AG04449 (cell line): ENCODE measurements at places on chromosomes 11 and 22.

DNA sequence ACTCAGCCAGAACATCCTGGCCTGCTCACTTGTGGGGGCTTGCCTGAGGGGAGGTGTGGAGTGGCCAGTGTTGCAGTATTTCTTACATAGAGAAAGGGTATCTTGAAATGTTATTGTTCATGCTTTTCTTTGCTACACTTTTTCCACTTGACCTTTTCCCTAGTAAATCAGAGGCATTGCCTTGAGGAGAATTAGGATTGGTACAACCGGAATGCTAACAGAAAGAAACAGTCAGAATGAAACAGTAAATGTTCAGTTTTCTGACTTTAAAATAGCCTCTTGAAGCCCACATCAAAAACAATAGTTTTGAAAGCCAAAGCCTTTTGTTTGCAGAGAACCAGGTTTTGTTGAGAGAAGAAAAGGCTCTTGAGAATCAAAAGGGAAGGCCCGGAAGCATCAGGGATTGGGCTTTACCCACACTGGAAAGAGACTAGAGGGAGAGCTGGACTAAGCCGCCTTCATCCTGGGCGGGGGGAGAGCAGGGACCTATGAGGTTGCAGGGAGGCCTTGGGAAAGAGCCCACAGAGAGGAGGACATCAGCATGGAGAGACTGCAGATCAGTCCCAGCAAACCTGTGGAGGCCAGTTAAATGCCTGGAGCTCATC is 12.4 kb downstream of the ADM start:
- no peak for DNase-seq

GRCh38 chr11:130478881-130479280 is 30.4 kb downstream of the ADAMTS15 start:
- DNase-seq = no peak

DNA sequence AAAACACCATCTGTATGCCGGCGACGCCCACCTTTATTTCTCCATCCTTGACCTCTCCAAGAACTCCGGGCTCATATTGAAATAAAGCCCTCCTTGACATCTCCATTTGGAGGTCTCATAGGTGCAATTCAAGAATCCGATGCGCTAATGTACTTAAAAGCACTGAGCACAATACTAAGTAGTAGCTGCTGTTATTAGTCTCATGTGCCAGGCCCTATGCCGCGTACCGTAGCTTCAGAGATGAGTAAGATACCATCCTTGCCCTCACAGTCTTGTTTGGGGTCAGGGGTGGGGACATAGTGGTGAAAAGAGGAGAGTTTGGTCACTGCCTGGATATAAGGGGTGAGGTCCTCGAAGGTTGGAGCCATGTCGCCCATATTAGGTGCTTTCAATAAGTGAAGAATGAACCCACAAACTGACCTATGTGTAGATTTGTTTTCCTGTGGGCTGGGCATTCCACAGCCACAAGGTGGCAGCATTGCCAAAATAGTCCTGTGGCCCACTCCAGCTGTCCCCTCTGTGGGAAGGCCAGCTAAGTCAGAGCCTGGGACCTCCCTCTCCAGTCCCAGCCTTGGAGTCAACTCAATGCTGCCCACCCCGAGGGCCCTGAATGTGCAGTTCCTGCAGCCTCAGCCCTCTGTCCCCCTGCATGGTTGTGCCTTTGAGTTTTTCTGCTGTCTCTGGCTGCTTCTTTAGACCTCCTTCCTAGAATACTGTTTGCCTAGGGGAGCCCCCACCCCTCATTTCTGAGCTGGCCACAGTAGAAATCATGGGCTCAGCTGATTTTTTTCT is 6.5 kb downstream of the DCPS start:
- no peak for DNase-seq

DNA sequence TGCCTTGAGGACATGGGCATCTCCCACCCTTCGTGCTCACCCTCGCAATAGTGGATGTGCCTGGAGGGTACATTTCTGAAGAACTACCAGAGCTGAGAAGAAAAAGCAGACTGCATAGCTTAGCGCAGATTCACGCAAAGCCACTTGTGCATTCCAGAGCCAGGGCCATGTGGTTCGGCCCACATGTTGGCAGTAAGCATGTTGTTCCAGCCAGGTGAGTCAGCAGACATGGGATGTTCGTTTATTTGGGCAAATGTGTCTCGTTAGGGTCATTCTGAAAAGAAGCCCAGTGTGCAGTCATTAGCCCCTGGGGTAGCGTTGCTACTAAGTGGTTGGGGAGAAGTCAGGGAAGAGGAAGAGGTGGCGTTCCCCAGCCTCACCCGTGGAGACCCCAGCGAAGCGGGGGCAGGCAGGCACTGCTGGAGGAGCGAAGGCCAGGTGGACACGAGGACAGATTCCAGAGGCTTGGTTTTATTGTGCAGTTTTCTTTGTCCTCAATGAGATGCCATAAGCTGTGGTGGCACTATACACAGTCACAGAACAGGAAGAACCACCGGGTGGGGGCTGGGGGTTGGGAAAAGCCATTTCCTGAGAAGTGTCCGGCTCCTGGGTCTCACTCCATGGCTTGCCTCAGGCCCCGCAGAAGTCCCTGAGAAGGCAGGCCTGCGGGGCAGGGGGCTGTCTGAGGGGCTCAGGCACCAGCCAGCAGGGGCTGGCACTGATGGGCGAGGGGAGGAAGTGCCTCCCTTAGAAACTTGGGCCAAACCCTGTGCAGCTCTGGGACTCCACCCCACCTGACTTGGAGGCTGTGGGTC is 5.0 kb downstream of the THY1 start:
- peak; percentile 89 for DNase-seq

DNA sequence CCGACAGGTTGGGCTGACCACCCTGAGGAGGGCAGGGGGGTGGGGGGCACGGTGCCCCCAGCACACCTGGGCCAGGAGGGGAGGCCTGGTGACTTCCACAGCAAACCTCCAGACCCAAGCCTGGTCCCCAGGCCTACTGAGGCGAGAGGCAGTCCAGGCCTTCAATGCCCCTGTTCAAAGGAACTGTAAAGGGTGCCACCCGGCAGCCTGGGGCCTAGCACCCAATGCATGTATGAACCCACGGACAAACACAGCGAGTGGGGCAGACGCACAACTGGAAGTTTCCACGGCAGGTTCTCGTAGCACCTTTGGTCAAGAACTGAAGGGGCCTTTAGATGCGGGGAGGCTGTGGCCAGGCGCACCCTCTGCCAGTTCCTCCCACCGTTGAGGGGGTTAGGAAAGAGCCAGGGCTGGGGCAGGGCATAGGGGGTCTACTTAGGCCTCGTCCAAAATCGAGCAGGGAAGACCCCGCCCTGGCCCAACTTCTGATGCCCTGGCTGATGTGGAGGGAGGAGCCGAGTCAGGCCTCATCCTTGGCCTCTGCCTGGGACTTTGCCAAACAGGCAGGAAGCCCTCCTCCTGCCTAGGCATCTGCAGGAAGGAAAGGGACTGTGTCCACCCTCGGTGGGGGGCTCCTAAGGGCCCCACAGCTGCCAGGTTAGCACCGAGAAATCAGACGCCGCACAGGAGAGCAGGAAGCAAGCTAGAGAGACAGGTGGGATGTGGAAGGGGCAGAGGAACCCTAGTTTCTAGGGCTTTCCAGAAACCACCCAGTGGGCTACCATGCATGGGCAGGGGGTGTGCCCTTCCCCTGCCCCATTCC is 6.6 kb downstream of the CBX6 start:
- DNase-seq = no peak

- no peak for DNase-seq
Measured at GRCh38 chr22:44329179-44329796, 16.5 kb upstream of the SHISAL1 start.

GRCh38 chr11:36039471-36039870 is 95.6 kb downstream of the LDLRAD3 start:
- DNase-seq = no peak

DNA sequence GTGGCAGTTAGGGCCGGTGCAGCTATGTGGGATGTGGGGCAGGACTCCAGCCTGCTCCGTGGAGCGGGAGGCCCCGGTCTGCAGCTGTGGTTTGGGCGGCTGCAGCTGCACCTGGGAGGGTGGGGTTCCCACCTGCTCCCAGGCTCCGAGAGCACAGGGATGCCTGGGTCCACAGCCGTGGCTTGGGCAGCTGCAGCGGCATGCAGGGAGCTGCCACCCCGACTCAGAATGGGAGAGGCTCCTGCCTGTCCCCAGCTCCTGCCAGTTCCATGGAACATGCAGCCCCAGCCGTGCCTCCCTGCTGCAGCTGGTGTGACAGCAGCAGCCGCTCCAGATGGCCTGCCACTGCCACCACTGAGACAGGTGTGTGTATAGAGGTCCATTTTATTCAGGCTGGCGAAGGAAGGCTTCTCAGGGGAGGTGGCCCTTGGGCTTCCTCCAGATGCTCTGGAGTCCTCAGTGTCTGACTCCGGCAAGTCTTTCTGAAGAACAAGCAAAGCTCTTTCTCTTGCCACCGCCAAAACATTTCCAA is 21.8 kb upstream of the UPK3A start:
- no peak for DNase-seq

GRCh38 chr11:108221371-108221770 is 1.1 kb downstream of the NPAT start:
- DNase-seq = no peak

DNA sequence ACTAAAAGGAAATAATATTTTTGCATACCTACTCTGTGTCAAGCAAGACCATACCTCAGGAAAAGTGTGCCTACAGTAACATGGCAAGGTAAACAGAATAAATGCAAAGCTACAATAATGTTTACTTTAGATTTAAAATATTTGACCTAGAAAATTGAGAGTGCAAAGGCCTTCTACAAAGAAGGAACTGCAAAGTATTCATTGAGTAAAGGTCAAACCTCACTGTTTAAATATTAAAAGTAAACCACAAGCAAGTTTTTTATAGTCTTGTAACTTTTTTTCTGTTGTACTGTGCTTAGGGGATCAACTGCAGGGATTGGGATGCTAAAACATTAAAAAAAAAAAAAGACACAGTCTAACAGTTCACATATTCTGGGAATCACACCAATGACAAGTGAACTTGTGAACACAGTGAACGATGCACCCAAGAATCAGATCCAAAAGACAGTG is 48.8 kb downstream of the CWF19L2 start:
- no peak for DNase-seq

DNA sequence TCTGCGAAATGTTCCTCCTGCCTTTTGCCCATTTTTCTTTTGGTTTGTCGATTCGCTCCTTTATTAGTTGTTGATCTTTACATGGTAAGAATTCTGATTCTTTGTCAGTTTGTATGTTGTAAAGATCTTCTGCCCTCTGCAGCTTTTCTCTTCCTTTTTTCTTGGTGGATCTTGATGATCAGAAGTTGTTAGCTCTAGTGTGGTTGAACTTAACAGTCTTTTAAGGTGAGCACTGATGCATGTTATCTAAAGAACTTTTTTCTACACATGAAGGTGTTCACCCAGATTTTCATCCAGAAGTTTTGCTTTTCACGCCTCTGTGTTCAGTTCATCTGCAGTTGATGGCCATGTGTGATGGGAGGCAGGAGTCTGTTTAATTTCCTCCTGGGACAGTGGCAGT is 133.7 kb downstream of the TBC1D22A start:
- no peak for DNase-seq

DNA sequence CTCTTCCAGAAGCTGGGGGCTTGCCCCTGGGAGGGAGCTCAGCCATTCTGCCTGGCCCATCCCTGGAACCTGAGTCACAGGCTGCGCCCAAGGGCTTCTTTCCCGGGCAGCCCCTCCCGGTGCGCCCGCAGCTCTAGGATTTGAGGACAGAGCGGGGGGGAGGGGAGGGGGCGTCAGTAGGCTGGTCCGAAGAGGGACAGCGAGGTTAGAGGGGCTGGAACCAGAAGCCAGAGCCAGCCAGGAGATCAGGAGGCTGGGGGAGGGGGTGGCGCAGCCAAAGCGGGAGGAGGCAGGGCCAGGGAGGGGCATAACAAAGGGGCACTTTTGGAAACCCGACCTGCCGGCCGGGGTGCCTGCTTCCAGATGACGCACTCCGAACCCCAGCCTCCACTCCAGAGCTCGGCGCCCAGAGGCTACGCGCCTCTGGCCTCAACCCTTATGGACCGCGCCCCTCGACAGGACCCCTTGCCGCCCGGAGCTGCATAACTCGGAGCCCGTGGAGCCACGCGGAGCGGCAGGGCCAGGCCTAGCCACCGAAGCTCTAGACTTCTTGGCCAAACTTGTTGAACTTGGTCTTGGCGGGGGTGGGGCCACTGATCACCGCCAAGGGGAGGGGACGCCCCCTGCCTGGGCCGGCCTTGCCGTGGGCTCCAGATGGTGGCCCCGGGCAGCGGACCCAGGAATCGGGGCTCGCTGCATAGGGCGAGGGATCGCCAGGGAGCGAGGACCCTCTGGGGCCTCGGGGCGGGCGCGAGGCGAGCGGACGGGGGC is 744 bp downstream of the PACSIN3 start:
- no peak for DNase-seq

DNA sequence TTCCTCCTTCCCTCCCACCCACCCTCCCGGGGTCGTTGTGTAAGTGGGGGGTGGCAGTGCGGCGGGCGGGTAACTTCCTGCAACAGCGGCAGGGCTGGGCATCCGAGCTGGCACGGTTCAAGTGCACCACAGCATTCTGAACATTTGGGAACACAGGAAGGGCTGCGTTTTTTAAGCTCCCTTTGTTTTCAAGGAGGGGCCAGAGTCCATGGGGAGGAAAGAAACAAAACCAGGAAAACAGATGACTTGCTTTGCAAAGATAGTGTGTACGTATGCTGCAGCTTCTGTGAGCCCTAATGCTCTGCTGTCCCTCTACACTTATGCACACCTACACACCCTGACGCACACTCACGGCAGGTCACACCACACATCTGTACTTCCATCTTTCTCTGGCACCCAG is 152.5 kb downstream of the FBXO7 start:
- no peak for DNase-seq

DNA sequence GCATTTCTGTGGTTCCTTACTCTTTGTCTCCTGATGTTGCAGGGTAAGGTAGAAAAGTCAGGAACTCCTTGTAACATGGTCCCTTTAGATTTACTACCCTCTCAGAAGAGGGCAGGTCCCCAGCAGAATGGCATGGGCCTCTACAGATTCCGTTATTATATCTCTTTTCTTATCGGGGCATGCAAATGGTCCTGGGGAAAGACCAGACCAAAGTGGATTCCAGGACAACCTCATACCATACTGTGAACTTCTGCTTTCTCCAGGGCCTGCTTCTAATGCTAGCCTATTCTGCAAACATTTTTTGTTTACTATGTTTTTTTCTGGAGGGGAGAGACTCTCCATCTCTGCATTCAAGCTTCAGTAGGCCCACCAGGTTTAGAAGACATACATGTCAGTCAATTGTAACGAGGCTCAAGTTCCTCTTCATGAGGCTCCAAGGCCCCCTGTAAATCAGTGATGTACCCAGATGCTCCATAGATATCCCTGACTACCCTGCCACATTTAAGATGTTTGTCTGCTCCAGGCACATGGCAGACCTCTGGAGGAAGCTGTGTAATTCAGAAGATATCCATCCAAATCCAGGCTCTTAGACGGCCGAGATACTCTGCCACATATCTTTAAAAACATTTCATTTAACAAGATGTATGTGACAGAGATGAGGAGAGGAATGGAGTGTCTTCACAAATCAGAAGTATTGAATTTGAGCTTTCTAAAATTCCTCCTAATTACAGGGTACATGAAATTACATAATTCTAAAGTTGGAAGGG is 8.5 kb upstream of the ME3 start:
- no peak for DNase-seq

GRCh38 chr11:44266056-44266780 is 43.7 kb downstream of the ALX4 start:
- no peak for DNase-seq

- no peak for DNase-seq
Measured at GRCh38 chr22:27154717-27155116, 497.3 kb downstream of the MIAT start.
